Fibroblast of villous mesenchyme (primary cell): ENCODE measurements at places on chromosomes 5 and 9.

GRCh38 chr9:75892216-75892911 lies 1.9 kb downstream of the PCSK5 start:
- no peak for DNase-seq

- DNase-seq, result no peak
Observed at GRCh38 chr5:67363963-67364362, 167.4 kb upstream of the CD180 start.

DNA sequence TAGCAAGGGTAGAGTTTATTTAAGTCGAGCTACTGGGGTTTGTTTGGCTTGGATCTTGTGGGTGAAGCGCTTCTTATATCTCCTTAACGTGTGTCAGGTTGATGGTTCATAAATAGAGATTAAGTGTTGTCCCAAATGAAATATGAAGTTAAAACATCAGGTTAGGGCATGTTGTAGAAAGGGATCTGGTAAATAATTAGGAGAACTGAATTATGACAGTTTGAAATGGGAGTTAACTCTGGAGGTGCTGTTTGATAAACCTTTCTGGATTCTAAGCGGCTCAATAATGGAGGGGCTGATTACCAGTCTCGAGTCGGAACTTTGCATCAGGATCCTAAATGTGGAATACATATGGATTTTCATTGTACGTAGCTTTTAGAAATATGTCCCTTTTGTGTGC lies 717.0 kb upstream of the WWC1 start:
- DNase-seq, result no peak

GRCh38 chr5:84862132-84862531 lies 477.5 kb upstream of the EDIL3 start:
- no peak for DNase-seq

DNA sequence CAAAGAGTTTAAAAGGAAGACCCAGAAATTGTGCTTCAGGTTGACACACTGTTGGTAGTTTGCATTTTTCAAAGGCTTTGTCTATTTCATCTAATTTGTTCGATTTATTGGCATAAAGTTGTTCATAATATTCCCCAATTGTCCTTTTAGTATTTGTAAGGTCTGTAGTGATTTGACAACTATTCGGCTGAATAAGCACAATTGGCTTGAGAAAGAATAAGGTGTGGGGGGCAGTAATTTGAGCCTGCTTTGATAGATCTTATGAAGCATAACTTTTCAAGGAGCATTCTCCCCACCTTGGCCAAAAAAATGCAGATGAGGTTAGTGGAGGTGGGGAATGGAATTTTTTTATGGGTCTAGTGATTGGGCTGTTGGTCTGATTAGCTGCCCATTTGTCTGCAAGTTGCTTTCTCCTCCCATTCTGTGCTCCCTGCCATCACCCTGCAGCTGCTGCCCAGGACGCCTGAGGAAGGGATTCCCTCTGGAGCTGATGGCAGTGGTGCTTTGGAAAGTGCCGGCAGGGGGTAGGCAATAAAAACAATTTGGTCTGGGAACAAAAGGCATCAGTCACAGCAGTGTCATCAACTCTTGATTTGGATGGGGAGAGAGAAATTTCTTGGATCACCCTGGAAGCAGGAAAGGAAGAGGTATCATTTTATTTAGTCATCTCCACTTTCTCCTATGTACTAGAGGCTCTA lies 26.6 kb downstream of the WNT8A start:
- DNase-seq, result no peak

GRCh38 chr9:100070104-100071041 lies 28.4 kb downstream of the ERP44 start:
- no peak for DNase-seq

DNA sequence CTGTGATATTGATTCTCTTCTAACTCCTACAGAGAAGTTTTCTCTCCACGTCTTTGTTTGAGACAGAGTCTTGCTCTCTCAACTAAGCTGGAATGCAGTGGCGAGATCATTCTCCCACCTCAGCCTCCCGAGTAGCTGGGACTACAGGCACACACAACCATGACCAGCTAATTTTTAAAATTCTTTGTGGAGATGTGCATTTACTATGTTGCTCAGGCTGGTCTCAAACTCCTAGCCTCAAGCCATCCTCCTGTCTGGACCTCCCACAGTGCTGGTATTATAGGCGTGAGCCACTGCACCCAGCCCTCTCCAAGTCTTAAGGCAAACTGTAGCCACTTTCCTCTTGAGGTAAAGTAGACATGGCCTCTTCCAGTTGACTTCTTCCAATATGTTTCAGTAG lies 72.2 kb downstream of the SNX18 start:
- no peak for DNase-seq

DNA sequence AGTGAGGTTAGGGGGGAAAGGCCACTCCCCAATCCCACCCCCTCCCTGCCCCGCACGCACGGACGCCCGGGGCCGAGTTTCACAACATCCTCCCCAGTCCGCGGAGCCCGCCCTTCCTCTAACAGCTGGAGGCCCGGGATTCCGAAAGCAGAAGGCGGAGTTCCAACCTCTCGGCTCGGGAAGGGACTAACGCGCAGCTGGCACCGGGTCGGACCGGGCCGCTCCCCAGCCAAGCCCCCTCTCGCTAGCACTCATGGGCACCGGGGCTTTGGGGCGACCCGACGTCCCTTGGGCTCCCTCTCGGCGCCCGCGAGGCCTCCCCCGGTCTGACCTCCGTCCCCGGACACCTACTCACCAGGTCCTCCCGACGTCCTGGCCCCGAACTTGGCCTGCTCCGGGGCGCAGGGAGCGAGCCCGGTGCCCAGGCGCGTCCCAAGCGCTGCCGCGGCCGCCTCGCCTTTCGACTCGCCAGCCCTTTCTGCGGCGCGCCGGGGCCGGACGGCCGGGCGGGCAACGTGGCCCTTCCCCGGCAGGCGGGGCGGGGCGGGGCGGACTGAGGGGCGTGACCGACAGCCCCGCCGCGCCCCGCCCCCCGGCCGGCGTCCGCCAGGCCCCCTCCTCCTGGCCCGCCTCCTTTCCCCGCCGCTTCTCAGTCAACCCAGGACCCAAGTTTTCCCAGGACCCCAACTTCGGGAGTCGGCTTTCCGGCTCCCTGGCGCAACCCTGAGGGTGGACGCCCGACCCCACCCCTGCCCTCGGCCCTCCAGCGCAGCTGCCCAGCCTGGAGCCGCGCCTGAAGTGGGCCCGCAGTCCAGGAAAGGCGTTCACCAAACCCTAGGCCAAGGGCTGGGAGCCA lies at the start of gene MGAT1:
Gene MGAT1 (minus strand): TSS at position 482 of the 856 bp plus-strand sequence. CDS start 9,835 bp downstream, outside the sequence.
- peak; percentile 90 for DNase-seq

GRCh38 chr5:156109317-156110023 lies 217.5 kb upstream of the SGCD start:
- DNase-seq, result peak; percentile 5

DNA sequence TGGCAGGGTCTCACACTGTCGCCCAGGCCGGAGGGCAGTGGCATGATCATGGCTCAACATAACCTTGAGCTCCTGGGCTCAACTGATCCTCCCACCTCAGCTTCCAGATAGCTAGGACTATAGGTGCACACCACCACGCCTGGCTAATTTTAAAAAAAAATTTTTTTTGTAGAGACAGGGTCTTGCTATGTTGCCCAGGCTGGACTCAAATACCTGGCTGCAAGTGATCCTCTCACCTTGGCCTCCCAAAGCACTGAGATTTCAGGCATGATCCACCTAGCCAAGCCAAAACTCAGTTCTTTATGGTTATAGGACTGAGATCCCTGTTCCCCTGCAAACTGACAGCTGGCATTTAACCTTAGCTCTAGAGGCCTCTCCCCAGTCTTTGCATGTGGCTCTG lies 5.3 kb downstream of the LMBRD2 start:
- no peak for DNase-seq

GRCh38 chr5:140223567-140223966 lies 48.6 kb downstream of the CYSTM1 start:
- no peak for DNase-seq

DNA sequence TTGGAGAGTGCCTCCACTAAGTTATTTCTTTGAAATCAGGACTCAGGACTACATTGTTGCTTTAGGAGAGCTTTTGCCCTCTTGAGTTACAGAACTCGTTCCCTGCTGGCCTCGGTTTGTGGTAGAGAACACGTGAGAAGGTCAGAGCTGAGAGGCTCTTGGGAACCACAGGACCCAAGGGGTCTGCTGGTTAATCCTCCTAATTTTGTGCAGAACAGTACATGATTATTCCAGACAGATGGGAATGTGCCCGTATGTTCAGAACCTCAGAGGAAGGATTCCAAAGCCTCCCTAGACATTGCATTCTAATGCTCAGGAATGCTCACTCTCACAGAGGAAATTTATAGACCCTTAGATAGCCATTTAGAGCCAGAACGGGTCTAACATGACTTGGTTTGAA lies 25.2 kb upstream of the BASP1 start:
- peak; percentile 90 for DNase-seq

DNA sequence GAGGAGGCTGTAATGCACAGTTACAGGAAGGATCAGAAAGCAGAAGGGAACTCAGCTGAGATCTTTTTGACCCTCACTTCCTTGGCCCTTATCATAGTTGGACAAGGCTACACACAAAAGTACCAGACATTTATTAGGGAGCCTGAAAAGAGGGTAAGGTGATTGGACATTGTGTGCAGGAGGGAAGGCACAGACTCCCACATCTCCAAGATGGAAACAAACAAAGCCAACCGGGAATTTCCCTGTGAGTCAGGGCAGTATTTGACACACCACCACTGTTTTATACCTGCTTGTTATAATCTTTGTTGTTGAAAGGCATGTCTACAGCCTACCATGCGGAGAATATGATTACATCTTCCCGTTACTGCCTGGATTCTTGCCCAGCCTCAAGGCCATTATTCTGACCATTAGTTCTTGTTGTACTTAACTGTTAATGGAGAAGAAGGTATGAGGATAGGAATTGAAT lies 3.0 kb upstream of the CCNG1 start:
- peak; percentile 11 for DNase-seq

- DNase-seq, result no peak
Observed at GRCh38 chr5:83653669-83654068, 67.0 kb downstream of the HAPLN1 start.

GRCh38 chr5:168022446-168023169 lies 268.8 kb upstream of the WWC1 start:
- DNase-seq, result no peak

DNA sequence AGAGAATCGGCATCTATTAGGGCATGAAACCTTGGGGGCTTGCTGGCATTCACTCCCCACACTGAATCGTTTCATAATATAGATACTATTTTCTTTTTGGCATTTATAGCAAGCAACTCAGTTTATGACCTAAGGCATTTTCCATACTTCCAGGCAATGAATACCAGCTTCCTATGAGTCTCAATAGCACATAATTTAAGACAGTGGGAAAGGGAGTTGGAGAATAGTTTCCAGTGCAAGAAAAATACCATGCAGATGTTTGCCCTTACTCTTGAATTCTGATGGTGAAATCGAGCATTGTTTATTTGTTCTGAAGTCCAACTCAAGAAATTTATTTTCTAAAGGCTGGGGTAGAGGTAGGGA lies 175.8 kb upstream of the KLF9 start:
- peak; percentile 85 for DNase-seq

- no peak for DNase-seq
Observed at GRCh38 chr5:37696190-37697021, 143.4 kb downstream of the GDNF start.

- no peak for DNase-seq
Observed at GRCh38 chr5:65734921-65735320, 12.9 kb downstream of the NLN start.

- peak; percentile 51 for DNase-seq
Observed at GRCh38 chr5:15943487-15943886, 236.1 kb downstream of the MARCHF11 start.

DNA sequence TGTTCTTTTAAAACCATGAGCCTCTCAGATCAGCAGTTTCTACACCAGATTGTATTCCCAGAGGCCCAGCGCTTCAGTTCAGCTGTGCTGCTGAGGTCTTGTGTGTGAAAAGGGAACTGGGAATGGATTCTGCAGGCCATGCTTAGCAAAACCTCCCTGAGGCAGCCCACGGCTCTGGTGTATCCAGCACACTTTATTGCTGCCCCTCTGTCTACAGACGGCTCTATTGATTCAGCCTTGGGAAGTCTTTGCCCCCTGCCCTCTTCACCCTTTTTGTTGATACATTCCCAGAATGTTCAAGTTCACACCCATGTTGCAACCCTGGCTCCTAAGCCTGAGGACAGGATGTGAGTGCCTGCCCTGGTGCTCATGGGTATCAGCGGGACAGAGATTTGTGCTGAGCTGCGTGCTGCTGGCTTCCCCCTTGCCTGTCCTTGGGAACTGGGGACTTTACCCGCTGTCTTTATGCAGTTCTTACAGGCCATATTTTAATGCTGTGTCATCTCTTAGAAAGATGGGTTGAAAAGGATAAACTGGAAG lies 37.3 kb downstream of the ARHGAP26 start:
- DNase-seq, result no peak

DNA sequence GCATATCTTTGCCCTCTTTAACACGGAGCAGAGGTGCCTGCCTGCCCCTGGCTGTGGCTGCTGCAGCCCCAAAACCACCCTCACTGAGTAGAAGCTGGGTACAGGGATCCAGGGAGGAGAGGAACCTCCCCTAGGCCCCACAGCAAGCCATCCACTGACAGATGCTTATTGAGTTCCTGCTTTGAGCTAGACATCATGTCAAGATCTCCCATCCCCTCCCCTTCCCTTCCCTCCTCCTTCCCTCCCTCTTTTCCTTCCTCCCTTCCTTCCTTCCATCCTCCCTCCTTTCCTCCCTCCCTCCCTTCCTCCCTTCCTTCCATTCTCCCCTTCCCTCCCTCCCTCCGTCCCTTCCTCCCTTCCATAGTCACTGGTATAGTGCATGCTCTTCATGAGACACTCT lies 29.3 kb downstream of the GOLGA2 start:
- DNase-seq, result no peak

DNA sequence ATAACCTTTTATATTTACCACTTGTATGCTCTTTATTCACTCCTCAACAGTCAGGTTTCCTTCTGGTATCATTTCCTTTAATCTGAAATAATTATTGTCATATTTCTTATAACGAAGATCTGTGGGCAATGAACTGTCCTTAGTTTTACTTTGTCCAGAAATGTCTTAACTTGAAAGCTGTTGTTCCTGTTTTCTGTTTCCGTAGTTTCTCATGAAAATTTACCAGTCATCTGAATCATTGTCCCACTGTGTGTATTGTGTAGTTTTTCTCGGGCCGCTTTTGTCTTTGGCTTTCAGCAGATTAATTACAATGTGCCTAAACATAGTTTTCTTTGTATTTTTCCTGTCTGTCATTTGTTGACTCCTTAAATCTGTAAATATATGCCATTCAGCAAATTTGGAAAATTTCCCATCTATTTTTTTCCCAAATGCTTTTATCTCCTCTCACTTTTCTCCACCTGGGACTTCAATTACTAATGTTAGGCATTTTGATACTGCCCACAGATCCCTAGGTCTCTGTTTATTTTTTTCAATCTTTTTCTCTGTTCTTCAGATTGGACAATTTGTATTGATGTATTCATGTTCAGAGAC lies 74.9 kb downstream of the PDE8B start:
- no peak for DNase-seq

DNA sequence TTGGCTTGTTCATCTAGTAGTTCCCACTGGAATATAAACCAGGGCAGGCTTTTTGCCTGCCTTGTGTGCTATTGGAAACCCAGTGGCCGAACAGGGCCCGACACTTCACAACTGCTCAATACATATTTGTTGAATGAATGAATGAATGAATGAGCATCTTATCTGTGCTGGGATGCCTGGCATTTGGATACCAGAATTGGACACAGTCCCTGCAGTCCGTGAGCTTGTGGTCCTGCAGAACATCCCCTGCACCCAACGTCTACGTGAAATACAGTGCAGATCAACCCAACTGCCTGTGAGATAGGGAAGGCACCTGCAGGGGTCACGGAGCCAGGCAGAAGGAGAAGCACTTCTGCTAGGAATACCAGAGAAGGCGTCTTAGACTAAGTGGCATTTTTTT lies 30.0 kb upstream of the COL15A1 start:
- no peak for DNase-seq
